RPMI8226 (cell line): ENCODE measurements at places on chromosomes 11 and 22.

DNA sequence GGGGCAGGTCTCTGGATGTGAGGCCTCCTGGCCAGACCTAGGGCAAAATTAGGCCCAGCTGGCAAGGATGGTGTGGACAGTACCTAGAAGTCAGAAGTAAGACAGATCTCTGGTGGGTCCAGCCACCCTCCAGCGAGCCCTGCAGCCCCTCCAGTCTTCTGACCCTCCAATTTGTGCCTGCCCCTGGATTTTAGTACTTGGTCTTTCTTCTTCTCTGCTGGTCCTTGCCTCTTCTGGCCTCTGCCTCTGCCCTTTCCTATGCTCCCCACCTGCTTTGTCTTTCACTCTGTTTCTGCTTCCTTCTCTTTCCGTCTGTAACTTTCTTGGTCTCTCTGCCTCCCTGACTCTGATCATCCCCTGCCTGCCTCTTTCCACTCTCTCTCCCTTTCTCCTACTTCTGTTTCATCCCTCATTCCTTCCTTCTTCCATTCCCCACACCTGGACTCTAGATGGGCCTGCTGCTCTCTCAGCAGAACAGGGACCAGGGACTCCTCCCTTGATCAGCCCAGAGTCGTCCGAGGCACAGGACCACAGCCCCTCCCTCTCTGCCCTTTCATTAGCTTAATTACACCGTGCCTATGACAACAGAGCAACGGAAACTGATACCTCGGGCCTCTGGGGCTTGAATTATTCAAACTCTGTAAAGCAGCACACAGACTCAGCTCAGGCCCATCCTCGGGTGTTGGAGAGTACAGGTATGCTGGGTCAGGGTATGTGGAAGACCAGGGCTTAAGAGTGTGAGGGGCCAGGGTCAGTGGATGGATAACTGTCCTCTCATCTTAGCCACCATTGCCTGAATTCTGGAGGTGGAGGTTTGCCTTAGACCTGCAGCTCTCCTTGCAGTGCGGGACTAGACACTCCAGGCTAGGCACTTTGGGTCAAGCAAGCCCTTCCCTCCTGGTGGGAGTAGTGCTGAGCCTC lies at the start of gene CHRNA10:
CHRNA10 (minus strand) TSS at position 51 of the 921 bp plus-strand sequence. CDS start 72 bp downstream, outside the sequence.
- no peak for DNase-seq

DNA sequence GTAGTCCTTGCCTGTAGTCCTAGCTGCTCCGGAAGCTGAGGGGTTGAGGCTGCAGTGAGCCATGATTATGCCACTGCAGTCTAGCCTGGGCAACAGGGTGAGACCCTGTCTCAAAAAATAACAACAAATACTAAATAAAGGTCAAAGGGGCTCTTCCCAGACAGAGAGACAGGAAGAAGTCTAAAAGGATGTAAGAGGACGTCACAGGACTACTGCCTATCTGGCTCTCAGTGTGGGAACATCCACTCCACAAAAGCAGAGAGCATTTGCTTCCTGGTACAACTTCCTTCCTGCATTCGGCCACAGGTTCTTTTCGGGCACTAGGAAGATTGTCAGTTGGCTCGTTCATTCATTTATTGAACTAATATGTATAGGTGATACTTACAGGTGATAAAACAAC lies 110.6 kb downstream of the SGSM3 start:
- no peak for DNase-seq

DNA sequence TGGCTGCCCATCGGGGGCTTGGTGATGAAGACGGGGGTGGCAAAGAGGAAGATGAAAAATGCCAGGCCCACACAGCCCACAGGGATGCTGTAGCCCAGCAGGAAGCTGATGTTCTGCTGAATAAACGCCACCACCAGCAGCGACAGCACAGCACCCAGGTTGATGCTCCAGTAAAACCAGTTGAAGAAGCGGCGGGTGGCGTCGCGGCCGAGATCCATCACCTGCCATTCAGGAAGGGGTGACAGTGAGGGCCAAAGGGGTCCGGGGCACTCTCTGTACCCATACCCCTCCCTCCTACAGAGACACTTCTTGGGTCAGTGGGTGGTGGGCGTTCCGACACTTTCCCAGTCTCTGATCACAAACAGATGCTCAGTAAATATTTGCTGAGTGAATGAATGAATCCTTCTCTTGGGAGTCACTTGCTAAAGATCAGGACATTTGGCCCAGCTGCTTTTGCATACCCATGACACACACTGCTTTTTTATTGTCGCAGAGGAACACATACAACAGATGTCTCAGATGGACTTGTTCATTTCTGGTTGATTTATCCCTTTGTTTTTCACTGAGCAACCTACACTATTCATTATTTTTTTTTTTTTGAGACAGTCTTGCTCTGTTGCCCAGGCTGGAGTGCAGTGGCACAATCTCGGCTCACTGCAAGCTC lies 5.2 kb downstream of the SLC15A3 start:
- no peak for DNase-seq

GRCh38 chr11:88266157-88266556 lies 71.4 kb downstream of the CTSC start:
- no peak for DNase-seq

GRCh38 chr11:98234698-98235097 lies 786.1 kb upstream of the CNTN5 start:
- DNase-seq = no peak

- no peak for DNase-seq
Measured at GRCh38 chr11:13109616-13110015, 100.5 kb downstream of the RASSF10 start.

DNA sequence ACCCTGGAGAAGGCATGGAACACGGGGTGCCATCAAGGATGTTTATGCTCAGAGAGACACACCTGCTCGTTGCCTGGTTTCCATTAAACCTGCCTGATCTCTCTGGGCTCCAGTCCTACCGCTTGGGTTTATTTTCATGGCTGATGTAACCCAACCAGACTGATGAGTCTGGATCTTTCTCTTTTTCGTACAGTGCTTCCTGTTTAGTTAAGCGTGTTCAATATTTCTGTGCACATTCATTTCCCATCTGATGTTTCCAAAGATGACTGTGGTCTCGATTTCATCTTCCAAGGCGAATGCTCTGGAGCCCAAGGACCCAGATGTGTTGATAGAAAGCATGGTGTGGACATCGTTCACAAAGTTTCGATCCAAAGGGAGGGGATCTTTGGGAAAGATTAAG lies 84.3 kb downstream of the SNX19 start:
- DNase-seq = no peak

- DNase-seq = no peak
Measured at GRCh38 chr11:15793043-15793996, 563.0 kb downstream of the SOX6 start.

- DNase-seq = no peak
Measured at GRCh38 chr22:34592123-34592740, 473.7 kb upstream of the ISX start.

DNA sequence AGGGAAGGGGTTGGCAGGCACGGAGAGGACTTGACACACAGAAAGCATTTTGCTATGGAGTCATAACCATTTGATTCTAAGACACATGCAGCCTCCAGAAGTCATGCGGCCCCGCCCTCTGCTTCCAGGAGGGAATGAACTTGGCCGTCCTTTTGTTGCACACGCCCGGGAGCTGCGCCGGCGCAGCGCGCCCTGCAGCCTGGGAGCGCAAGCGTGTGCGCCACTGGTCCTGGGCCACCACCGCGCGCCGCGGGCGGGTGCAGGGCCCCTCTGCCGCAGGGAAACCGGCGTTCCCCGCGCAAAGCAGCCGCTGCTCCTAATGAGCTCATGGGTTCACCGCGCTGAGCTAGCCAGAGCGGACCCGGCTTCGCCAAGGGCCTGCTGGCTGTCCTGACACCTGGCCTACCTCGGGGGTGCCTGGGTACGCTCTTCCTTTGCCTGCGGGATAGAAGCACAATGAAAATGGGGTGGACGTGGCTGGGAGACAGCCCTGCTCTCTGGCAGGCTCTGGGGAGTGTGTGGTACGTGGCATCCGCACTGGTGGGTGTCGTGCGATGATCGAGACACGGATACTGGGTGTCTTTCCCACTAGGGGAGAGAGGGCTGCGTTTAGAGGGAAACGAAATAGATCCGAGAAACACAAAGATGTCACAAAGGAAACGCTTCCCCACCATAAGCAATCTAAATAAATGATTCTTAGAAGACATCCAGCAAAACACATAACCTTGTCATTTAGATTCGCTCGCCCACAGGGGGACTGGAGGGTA lies 669 bp downstream of the MICAL3 start:
- DNase-seq = no peak

- DNase-seq = no peak
Measured at GRCh38 chr11:118265954-118266353, 1.9 kb upstream of the MPZL2 start.

GRCh38 chr22:43136255-43136654 lies 6.9 kb downstream of the MCAT start:
- DNase-seq = no peak

DNA sequence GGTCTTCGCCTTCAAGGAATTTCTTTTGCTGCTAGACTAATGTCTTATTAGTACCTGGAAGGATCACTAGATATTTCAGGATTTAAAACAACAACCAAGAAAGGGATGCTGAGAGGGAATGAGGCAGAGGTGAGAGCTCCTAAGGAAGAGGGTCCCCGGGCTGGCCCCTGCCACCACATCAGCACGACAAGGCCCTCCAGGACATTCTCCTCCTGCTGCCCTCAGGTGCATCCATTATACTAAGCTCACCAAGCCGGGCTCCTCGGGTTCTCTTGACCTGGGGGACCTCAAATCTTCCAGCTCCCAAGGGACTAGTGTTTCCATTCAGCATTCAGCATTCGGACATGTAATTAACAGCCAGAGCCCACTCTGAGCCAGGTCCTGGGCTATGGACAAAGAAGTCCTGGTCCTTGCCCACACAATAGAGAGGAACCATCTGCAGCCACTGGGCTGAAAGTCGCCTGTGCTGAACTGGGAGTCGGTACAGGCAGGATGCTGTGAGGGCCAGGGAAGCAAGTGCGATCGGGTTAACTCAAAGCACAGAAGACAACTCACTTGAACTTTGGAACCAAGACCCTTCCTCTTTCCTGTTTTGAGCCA lies 29.4 kb upstream of the OAF start:
- no peak for DNase-seq

GRCh38 chr11:83663446-83663845 lies 377.3 kb upstream of the CCDC90B start:
- DNase-seq = no peak
